ENCODE measurements at places on chromosomes 11 and 22. TPM values are rescaled to one million over a fixed set of nuclear protein-coding genes. Genes with fewer than 3 reads are reported as not detected.
A peak's percentile ranks its signal among the peaks of the same experiment; 100 is the strongest.

The APLP2 gene
- total RNA-seq, result 94.6 TPM

The ANAPC15 gene
- 56.7 TPM for total RNA-seq

- DNase-seq, result peak; percentile 79
These were observed 25.8 kb upstream of the TREH start for GRCh38 chr11:118705111-118705741.

- DNase-seq, result no peak
These were observed 23.2 kb downstream of the TAF1D start for GRCh38 chr11:93718057-93718563.

The CBLIF gene
- total RNA-seq, result not detected

DNA sequence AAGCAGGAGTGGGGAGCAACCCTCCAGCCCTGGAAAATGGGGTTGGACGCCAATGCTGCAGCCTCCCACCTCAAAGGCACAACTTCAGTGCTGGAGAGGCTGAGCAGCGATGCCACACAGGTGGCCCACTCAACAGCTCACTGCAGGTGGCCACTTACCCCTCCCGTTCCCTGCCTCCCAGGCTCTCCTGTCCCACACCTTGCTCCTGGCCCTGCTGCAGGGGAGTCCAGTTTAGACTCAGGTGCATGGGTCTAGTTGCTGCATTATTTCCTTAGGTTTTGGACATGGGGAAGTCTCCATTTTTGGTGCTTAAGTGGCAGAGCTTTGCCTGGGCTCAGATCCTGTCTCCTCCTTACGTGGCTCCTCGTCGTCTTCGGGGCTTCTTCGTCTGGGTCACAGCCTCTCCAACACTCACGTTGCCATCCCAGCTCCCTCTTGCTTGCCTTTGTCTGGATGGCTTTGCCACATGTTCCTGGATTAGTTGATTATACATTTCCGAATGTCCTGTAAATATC lies 898.3 kb downstream of the BRD1 start:
- DNase-seq, result no peak

The CALCA gene
- total RNA-seq, result not detected

DNA sequence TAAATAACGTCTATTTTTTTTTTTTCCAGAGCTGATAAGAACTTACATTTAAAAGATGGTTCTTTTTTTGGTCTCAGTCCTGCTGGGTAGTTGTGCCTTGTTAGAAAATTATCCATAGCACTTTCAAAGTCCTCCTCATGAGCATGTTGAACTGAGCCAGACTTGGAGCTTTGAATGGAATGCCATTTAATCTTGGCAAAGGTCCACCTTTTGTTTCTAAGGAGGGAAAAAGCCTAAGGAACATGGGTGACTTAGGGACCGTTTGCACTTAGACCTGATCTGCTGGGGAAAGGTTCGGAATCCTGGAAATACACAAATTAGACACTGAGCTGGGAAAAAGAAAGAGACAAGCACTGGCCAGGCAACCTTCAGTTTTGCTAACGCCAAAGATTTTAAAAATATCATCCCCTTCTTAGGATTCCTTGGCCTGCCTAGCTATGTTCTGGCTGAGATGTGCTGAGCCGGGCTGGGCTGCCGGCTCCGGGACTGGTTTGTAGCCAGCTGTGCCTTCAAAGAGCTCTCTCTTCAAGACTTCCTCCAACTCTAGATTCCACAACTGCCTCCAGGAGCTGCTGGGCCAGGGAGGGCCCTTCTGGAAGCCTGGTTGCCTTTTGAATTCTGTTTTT lies 67.4 kb downstream of the ENDOD1 start:
- DNase-seq, result no peak

The RBM4B gene
- total RNA-seq, result 12.7 TPM

DNA sequence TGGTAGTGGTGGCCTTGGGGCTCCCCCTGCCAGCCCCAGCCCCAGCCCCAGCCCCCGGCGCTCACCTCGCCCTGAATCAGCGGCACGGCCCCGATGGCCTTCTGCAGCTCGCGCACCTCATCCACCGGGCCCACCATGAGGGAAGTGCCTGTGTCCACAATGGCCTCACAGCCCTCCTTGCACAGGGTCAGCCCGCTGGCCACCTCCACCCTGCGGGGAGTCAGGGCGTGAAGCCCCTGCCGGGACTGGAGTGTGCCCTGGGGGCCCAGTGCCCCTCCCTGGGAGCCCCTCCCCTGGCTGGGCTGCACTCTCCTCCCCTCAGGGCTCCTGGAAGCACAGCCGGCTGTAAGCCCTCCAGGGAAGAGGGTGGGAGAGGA lies 3.5 kb upstream of the IFITM10 start:
- no peak for DNase-seq

The OSM gene
- 0.06 TPM for total RNA-seq

- no peak for DNase-seq
These were observed 43.4 kb upstream of the MN1 start for GRCh38 chr22:27844656-27845591.

DNA sequence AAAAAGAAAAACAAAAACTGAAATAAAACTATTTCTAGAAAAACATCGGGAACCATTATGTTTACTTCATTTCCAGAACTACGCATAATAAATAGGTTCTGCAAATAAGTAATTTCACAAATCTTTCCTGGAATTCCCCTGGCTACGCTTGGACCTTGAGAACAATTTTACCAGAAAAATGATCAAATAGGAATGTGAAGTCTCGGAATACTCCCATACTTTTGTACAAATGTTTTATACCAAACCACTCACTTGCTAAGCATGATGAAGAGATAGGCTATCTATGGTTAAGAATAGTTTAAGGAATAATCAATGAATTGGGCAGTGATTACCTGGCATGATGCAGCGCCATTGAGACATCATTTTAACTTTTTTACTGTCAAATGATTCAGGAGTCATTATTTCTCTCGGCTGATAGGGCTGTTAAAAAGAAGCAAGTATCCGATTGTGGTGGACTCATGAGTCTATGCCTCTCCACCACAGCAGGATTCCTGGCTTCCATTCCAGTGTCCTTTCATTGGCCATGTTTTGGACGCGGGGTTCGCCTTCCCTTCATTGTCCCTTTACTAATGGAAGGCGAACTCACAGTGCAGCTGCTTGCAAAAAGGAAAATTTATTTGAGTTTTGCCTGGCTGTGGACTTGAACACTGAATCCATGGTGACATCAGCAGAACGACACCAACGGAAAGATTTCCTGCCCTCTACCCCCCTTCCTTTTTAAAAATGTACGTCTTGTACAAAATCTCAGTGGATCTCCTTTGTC lies 39.9 kb upstream of the BLID start:
- DNase-seq, result no peak

DNA sequence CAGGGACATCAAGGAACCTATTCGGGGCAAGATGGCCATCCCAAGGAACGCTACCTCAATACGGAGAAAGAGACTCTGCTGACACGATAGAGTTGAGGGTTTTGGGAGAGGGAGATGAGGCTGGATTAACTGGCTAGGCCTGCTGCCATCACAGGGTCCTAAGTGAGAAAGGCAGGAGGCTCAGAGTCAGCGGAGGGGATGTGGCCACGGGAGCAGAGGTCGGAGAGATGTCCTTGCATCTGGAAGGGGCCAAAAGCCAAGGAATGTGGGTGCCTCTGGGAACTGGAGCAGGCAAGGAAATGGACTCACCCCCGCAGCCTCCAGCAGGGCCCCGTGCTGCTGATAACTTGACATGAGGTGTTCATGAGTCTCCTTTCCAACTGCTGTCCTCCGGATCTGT lies 31.0 kb upstream of the RFPL3 start:
- DNase-seq, result no peak

- DNase-seq, result no peak
These were observed 10.2 kb downstream of the AHNAK start for GRCh38 chr11:62536301-62536957.

The OR4C46 gene
- not detected for total RNA-seq

The RAB38 gene
- 2.5 TPM for total RNA-seq

DNA sequence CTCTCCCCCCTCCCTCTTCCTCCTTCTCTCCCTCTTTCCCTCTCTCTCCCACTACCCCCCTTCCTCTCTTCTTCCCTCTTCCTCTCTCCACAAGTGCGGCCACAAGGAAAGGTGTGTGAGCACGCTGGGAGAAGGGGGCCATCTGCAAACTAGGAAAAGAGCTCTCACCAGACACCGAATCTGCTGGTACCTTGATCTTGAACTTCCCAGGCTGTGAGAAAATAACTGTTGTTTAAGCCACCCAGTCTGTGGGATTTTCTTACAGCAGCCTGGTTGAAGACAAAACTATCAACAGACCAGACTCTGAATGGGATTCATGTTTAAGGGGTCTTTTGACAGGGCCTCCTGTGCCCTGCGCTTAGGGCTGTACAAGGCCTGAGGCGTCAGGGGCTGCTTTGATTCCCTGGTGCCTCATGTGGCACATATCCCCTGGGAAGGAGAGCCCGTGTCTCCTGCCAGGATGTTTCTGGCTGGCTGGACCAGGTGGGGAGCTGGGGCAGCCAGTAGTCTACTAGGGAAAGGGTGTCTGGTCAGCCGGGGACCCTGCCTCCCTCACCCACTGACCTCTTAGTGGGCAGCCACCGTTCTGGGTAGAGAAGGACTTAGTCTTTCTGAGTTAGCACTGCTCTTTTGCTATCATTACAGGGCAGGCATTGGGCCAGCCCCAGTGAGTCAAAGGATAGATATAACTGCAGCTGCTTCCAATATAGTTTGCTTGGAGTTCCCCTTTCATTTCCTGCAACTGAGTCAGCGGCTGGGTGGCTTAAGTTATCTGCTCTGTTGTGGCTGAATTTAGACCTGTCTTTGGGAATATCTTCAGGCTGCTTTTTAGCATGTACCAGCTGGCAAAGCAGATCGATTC lies 6.2 kb downstream of the PANX1 start:
- peak; percentile 92 for DNase-seq

DNA sequence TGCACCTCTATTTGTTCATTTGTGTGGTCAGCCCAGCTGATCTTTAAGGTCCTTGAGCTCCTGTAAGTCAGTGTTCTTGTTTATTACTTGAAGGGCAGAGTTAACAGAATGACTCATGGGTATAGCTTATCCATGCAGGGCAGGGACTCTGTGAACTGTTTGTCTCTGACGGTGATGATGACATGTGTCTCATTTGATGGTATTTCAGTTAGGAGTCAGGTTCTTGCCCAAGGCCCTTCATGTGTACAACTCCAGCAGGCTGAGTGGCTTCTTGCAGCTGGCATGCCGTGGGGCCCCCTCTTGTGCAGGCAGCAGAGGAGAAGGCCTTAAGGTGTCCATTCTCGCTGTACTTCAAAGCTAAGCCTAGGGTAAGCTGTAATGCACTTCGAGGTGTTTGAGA lies 165.1 kb downstream of the DBX1 start:
- DNase-seq, result peak; percentile 34

The DSCAML1 gene
- total RNA-seq, result not detected

DNA sequence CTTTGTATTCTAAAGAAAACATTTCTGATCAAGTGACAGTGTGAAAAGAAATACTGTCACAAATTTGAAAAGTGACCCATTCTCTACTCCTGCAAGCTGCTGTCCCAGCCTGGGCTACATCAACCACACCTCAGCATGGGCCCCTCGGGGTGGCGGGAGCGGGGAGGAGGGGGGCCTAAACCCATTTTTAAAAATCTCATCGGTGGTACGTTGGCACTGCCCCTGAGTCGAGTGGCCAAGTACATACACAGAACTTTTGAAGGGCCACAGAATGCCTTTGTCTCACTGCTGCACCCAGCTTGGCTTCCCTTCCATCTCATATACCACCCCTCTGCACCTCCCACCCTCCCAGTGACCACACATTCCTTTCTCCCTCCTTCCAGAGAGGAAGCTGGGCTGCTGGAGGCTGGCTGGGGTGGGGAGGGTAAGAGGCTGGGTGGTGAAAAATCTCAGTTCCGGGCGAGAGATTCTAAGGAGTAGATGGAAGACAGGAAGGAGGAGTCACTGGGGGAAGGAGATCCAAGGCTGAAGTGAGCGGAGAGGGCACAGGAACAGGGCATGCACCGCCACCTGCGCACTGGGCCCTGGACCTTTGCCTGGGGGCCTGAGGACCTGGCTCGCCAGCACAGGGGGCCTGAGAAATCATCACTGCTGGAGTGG lies 21.1 kb downstream of the FXYD6 start:
- no peak for DNase-seq

DNA sequence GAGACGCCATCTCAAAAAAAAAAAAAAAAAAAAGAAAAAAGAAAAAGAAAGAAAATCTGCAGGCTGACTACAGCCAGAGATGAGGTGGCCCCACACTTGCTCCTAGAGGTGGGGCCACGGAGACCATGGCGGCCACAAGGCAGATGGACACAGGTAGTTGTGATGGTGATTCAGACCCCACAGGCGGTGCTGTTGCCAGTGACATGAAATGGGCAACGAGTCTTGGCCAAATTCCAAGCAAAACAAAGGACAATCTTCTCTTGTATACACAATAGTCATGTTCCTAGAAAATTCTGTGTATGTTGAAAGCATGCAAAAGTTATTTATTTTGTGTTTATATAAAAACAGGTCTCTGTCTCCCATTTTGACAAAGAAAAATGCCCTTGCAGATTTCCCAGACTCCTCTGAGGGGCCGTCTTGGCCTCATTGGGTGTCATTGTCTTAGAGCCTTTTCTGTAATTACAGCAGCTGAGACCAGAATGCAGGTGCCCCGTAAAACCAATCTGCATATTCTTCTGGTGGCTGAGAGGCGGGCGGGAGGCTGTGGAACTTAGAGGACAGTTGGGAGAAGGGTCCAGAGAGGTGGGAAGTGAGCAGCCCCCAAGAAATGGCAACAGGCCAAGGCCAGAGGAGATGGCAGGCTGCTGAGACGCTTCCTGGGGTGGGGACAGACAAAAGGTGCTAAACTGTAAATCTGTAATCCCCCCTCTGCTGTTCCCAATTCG lies 22.5 kb upstream of the DAGLA start:
- peak; percentile 55 for DNase-seq

GRCh38 chr11:31240340-31240904 lies 129.1 kb downstream of the DCDC1 start:
- DNase-seq, result peak; percentile 35

The RGL4 gene
- not detected for total RNA-seq

The CDCA5 gene
- 77.1 TPM for total RNA-seq

The ARL2 gene
- 194 TPM for total RNA-seq

The ILK gene
- 120 TPM for total RNA-seq

The TPST2 gene
- 23.1 TPM for total RNA-seq

The CYP2D6 gene
- total RNA-seq, result 0.40 TPM

The DNAJB7 gene
- total RNA-seq, result not detected

- DNase-seq, result no peak
These were observed 13.8 kb downstream of the ADA2 start for GRCh38 chr22:17205432-17205831.

The TH gene
- total RNA-seq, result not detected

- DNase-seq, result peak; percentile 94
These were observed at the start of gene ZNF215 for GRCh38 chr11:6926208-6927029. Gene ZNF215, plus strand, starts transcription at chr11:6926426. Its CDS starts 5,847 bp downstream, at chr11:6932273.

GRCh38 chr22:24699876-24700275 lies 74.6 kb downstream of the PIWIL3 start:
- no peak for DNase-seq

- no peak for DNase-seq
These were observed 197.9 kb downstream of the NXPE2 start for GRCh38 chr11:114876234-114876633.

GRCh38 chr11:126948563-126948962 lies 52.0 kb downstream of the KIRREL3 start:
- DNase-seq, result peak; percentile 62

The CPT1B gene
- 7.9 TPM for total RNA-seq

GRCh38 chr11:43992183-43992582 lies 49.7 kb downstream of the C11orf96 start:
- DNase-seq, result no peak
